Common myeloid progenitor, CD34-positive (primary cell): ENCODE measurements at places on chromosomes 16 and 17.

DNA sequence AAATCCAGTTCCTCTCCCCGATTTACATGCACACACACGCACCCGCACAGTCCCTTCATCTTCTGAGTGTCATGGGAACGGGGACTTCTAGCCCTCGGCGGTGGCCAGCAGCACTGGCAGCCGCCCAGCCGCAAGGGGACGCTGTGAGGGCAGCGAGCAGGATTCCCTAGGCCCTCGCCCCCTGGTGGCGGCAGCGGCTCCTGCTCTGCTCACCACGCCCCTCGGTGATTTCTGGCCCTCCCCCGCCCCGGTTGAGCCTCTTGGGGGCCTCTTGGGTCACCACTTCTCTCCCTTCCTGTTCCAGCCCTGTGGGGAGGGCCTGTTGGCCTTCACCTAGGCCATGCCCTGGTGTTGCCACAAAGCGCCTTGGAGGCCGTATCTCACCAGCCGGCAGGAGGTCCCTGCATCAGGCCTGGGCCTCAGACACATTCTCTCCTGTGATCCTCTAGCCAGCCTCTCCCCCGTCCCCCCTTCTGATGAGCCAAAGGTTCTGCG is 75.2 kb upstream of the KSR1 start:
- no peaks in the 10 kb centered on the region for H3K36me3 ChIP-seq
- DNase-seq, result peak; percentile 90
- no peak overlapping the region for H3K27ac ChIP-seq
- H3K27me3 ChIP-seq, result no peaks in the 10 kb centered on the region
- no peak overlapping the region for H3K4me3 ChIP-seq

- H3K36me3 ChIP-seq, result no peaks in the 10 kb centered on the region
- no peak overlapping the region for H3K4me3 ChIP-seq
- no peak for DNase-seq
Measured at GRCh38 chr16:66064801-66065530, 301.5 kb upstream of the CDH5 start.

DNA sequence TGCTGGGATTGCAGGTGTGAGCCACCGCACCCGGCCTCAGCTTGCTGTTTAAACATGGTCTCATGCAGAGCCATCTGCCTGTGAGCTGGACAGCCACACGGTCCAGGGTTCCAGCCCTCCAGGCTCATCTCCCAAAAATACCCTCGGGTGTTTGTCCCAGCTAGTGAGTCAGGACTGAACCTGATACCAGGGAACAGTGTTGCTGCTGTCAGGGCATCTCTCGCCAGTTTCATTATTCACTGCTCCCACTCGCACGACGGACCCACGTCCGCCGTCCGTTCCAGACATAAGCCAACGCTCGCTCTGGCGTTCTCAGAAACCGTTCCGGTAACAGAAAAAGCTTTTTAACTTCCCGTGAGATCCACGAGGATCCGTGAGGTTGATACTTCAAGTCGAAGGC is 77.6 kb downstream of the NXN start:
- peaks cover 5% of the 10 kb centered on the region for H3K4me1 ChIP-seq
- no peak for DNase-seq
- no peak overlapping the region for H3K27ac ChIP-seq
- no peak overlapping the region for H3K4me3 ChIP-seq
- no peaks in the 10 kb centered on the region for H3K36me3 ChIP-seq
- peaks cover 25% of the 10 kb centered on the region for H3K27me3 ChIP-seq

DNA sequence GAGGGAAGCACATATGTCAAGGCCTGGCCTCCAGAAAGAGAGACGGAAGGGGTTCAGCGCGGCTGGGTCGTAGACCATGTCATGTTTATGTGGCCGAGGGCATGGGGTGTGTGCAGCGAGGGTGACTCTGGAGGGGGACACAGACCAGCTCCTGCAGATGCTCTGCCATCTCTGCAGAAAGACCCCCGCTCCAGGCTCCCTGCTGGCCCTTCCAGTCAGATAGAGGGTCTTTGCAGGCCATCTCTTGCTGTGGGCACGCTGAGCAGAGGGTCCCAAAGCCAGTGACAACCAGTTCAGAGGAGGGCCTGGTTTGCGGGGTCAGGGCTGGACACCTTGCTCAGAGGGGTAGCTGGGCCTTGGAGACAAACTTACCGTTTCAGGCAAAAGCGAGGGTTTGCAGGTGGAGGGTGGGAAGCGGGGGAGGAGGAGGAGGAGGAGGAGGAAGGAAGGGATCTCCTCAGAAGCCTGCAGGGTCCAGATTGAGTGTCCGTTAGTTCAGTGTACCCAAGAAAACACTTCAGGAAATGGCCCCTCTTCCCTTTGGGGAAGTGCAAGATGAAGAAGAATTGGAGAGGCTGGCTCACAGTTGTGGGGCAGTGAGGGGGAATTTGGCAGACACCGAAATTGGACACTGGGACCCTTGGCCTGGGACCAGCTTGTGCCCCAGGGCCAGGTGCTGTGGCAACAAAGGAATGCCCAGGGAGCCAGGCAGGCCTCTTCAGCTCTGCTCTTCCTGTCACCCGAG is 102.8 kb downstream of the CMIP start:
- H3K27ac ChIP-seq, result no peak overlapping the region
- DNase-seq, result peak; percentile 38
- no peaks in the 10 kb centered on the region for H3K36me3 ChIP-seq
- peaks cover 79% of the 10 kb centered on the region for H3K4me1 ChIP-seq
- no peaks in the 10 kb centered on the region for H3K27me3 ChIP-seq
- no peak overlapping the region for H3K4me3 ChIP-seq

GRCh38 chr16:88747588-88748301 is 37.3 kb downstream of the PIEZO1 start:
- H3K36me3 ChIP-seq, result peaks cover 58% of the 10 kb centered on the region
- peak; percentile 83 for DNase-seq
- H3K27me3 ChIP-seq, result no peaks in the 10 kb centered on the region
- peak overlapping the region; percentile 34 for H3K27ac ChIP-seq
- H3K4me1 ChIP-seq, result peaks cover 22% of the 10 kb centered on the region
